ENCODE measurements at places on chromosomes 2 and 18. TPM values are rescaled to one million over a fixed set of nuclear protein-coding genes. Genes with fewer than 3 reads are reported as not detected.
A peak's percentile ranks its signal among the peaks of the same experiment; 100 is the strongest.

- no peak for DNase-seq
Measured at GRCh38 chr2:216658757-216659156, 25.5 kb downstream of the IGFBP2 start.

DNA sequence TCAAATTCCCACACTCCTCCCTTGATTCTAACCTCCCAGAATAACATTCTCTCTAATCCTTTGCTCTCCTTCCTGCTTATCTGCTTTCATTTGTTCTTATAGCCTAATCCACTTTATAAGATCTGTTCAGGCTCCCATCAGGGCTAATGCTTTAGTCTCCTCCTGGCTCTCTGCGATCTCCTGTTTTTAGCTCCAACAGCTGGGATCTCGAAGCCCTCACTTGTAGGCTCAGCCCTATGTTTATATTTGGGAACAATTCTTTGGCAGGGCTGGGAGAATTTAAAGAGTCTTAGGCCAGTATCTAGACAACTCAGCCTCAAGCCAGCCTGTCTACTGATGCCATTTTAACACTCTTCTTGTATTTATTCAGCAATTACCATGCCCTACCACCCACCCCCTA lies 27.2 kb upstream of the RAPH1 start:
- peak; percentile 45 for DNase-seq

- no peak for DNase-seq
Measured at GRCh38 chr2:46643493-46643892, 164.1 kb downstream of the TMEM247 start.

The PDE1A gene
- total RNA-seq, result 1.7 TPM

DNA sequence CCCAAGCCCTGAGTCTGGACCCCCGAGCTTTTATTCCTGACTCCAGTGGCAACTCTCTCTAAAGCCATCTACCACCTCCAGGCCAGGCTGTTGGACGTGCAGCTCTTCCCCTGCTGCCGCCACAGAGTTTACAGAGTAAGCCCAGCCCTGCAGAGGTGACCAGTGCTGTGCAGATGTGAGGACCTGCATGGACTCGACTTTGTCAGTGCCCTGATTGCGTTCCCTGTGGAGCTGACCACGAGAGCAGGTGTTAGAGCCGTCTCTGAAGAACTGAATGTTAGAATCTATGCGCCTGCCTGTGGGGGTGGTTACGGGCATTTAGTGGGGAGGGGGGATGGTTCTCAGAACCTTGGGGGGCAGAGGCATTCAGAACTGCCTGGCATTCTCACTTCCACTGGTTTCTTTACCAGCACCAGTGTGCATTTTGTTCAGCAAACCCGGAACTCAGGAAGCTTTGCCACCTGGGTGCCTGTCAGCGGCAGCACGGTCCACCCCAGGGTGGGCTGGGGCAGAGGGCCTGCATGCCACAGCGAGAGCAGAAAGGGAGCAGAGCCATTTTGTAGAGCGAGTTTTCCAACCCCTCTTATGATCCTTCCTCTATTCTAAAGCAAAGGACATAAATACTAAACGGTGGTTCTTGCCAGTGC lies 137.9 kb downstream of the KLHL29 start:
- no peak for DNase-seq

DNA sequence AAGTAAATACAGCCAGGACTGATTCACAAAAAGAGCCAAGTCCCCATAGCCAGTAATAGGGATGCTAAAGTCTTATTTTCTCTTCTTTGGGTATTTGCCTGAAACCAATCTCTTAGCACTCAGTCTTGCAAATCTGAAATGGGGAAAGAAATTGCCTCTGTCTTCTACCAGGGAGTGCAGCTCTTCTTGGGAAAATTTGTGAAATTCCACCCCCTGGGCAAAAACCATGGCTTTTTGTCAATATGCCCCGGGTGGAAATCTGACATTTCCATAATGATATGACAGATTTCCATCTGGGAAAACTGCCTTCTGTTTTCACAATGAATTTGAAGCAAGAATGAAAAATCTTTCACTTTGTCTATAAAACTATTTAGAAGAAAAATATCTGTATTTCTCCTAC lies 628.1 kb downstream of the BCL11A start:
- no peak for DNase-seq

DNA sequence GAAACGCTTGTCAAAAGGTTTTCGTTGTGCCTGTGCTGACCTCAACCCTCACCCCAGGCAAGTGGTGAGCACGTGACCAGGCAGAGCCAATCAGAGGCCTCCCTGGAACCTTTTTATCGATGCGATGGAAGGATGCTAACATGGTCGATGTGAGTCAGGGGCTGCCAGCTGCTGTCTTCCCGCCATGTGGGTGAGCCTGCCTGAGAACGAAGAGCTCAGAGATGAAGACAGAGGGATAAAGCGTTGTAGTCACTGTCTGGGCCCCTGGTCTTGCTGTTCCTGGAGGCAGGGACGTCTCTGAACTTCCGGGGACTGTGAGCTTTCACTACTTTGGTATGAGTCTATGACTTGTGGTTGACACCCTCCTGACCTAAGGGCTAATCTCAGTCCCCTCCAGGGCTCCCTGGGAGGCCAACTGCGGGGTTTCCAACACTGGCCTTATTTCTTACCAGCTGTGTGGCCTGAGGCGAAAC lies 18.6 kb downstream of the DNMT3A start:
- peak; percentile 26 for DNase-seq

DNA sequence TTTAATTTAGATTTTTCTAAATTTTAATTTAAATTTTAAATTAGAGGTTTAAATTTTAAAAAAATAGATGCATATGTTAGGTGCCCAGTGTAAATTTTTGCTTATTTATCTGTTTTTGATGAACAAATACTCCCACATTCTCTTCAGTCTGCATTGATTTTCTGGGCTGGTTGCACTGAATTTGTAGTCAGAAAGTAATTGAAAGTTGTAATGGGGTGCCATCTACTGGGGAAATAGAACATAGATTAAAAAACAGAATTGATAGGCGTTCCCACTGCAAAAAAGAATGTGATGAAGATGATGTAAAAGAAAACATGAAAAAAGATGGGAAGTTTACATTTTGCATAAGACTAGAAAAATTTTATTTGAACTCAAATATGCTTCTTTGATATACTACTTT lies 51.7 kb upstream of the CCDC85A start:
- peak; percentile 55 for DNase-seq

DNA sequence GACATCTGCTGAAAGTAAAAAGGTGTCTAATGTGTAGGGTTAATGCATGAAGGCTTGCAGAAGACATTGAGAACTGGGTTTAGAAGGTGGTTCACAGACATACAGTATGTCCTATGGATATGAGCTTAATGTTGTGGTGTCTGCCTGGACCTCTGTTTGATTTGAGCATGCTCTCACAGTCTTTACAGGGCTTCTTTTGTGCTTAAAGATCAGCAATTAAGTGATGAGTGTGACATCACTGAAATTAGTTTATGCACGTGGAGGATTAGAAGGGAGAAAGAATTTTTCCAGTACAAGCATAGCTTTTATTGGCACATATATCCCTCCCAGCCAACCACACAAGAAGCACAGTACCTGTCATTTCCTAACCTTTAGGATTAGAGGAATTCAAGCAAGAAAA lies 367.5 kb upstream of the RAB12 start:
- DNase-seq, result no peak

GRCh38 chr2:28058791-28059190 lies 168.3 kb downstream of the BABAM2 start:
- DNase-seq, result no peak

The CBLN2 gene
- total RNA-seq, result 1.7 TPM

DNA sequence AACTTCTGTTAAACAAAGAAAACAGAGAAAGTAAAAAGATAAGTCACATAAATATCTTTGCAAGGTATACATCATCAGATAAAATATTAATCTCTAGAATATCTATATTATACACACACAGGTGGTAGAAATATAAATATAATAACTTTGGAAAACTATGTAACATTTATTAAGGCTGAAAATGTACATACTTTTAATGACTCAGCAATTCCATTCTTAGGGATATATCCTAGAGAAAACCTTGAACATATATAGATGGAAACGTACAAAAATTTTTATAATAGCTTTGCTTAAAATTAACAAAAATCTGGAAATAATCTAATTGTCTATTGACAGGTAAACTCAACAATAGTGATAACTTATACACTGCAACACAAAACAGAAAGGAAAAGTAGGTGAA lies 381.3 kb downstream of the GPD2 start:
- no peak for DNase-seq

GRCh38 chr2:64459575-64459974 lies 5.6 kb downstream of the LGALSL start:
- DNase-seq, result no peak

- no peak for DNase-seq
Measured at GRCh38 chr18:62792016-62792415, 76.7 kb downstream of the PHLPP1 start.

- DNase-seq, result no peak
Measured at GRCh38 chr18:76368271-76368670, 126.8 kb downstream of the ZNF516 start.

DNA sequence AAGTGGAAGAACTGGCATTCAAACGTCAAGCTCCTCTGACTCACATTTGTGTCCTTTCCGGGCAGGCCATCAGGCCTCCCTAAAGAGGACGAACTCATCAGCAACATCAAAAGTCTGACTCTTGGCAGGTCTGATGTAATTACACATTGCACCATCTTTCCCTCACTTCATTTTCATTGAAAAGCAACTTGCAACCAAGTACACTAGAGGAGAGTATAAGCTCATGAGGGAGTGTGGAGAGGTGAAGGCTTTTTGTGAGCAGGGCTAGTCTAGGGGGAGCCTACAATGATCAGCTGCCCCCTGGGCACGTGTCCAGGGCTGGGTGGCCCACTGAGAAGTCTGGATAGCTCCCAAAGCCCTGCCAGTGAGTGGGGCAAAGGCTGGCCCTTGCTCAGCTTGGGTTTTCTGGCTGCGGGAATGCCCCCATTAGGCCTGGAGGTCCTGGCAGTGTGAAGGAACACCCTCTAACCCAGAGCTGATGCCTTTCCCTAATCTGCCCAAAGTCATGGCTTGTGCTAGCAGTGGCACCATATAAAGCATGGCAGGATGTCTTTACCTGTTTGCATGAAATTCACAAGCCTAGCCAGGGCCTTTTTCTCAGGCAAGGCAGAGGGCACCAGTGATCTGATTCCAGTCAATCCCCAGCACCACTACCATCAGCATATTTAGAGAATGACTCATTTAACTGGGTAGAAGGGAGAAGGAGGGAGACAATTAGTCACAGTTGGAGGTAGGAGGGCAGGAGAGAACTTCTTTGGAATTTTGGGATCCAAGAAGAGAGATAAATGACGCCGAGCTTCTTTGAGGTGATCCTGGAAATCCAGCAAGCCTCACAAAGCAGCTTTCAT lies 8.5 kb upstream of the DAW1 start:
- DNase-seq, result peak; percentile 85

DNA sequence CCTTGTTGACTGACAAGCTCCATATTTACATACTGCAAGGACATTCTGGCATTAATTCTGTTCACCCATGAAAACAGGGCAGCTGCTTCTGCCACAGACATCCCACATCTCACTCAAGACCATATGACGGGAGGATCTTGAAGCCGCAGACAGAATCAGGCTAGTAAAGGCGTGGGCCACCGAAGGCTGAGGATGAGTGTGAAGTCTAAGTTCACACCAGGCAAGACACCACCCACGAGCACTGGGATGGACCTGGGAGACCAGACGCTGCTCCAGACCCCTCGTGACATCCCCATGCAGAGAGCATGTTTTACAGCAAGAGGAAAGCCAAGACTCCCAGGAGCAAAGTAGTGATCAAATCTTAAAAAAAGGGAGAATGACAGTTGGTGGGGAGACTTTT lies 3.2 kb downstream of the FHL2 start:
- DNase-seq, result no peak

DNA sequence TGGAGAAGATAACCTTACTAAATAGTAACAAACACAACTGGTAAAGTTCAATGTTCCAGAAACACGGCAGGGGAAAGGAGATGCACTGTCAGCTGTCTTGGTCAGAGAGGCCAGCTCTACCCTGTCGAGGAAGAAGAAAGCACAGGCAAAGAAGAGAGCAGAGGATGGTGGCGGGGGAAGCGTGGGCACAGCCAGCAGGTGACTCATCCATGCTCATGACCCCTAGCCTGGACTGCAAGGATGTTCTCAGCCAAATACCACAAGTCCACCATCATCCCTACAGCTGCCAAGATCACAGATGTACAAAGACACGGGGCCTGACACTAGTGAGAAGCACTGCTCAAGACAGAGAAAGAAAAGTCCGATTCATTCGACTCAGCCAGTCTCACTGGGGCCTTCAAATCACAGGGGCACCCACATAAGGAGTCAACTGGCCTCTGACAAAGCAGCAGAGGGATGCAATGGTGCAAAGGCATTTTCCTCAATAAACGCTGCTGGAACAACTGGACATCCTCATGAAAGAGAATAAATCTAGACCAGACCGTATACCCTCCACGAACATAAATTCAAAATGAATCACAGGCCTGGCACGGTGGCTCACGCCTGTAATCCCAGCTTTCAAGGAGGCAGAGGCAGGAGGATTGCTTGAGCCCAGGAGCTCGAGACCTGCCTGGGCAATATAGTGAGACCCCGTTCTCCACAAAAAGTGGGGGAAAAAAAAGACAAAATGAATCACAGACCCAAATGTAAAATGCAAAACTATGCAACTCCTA lies 5.6 kb downstream of the DTYMK start:
- DNase-seq, result peak; percentile 93

DNA sequence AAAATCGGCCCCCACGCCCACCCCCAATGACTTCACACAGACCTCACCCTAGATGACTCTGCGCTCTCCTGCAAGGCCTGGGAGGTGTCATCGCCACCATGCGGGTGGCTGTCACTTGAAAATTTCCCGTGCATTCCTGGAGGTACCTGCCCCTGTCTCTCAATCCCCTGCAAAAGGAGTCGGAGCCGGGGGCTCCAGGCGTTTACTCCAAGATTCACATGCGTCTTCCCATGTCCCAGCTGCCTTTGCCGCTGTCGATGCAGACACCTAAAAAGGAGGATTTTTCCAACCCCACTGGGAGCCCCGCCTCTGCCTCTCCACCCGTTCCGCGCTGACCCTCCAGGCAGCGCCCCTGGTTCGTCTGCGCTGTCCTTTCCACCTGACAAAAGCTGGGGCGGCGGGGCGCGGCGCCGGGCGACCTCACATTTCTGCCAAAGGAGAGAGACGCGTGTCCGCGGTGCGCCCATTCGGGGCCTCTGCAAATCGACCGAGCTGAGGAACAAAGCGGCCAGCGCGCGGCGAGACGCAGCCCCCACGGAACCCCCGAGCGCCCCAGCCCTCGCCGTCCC lies 667 bp downstream of the REEP1 start:
- DNase-seq, result no peak

The ALPP gene
- total RNA-seq, result not detected

Measured in fibroblast of villous mesenchyme (primary cell).